Stimulated activated naive CD8-positive, alpha-beta T cell treated with anti-CD3 and anti-CD28 coated beads, Interleukin-15, amount 100 ng/mL, for 72 hours (primary cell): ENCODE measurements at places on chromosomes 3 and 15.
A peak's percentile ranks its signal among the peaks of the same experiment; 100 is the strongest.

DNA sequence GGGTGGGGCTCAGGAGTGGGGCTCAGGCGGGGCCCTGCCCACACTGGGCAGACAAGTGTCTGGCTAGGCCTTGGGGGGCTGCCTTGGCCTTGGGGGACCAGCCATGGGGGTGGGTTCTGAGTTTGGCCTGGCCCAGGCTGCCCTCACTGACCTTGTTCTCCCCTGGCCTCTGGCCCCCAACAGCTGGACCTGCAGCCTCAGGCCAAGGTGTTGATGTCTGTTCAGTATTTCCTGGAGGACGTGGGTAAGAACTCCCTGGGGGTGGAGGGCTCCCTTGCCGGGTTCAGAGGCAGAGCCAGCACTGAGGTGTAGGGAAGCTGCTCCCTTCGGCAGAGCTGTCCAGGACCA, 20.0 kb downstream of the PRKCD start:
- DNase-seq: no peak

DNA sequence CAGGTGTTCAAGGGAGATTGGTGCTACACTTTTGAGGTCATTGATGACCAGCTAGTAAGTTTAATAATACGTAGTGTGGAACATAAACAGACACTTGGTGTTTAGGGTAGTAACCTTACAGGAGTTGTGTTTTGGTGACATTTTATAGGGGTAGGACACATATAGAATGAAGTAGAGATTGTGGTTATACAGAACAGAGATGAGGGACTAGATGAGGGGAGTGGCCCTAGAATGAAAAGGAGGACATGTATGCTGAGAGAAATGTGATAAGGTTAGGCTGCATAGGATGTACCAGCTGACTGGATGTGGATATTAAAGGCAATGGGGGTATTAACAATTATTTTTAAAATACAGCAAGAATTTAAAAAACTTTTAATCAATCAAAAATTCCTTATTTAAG, 8.0 kb downstream of the MBNL1 start:
- DNase-seq: no peak

DNA sequence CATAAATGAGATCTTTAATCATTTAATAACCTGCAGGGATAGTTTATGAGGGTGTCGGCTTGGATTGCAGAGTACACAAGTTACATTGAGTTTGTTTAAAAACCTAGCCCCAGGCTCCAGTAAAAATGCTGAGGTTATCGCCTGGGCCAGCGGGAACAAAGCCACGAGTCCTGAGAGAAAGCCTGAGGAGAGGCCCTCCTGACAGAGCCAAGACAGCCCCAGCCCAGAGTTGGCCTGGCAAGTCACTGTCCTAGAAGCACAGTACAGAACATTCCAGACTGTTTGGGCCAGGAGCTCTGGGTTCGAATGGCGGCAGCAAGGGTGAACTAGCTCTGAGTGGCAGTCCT, 32.4 kb downstream of the SEC61A1 start:
- no peak for DNase-seq

- DNase-seq: peak; percentile 78
Measured at GRCh38 chr3:72657666-72658065, 190.6 kb downstream of the SHQ1 start.

- DNase-seq: no peak
Measured at GRCh38 chr15:23420806-23421575, 26.1 kb downstream of the GOLGA6L2 start.
